WTC11 (cell line): ENCODE measurements at places on chromosomes 7 and 10. TPM values are rescaled to one million over a fixed set of nuclear protein-coding genes. Genes with fewer than 3 reads are reported as not detected.

GRCh38 chr7:57482-58255 is 134.7 kb upstream of the FAM20C start:
- peaks cover 36% of the 10 kb centered on the region for H3K4me1 ChIP-seq
- H3K27ac ChIP-seq, result no peak overlapping the region
- DNase-seq, result no peak
- no peak overlapping the region for H3K4me3 ChIP-seq
- no peaks in the 10 kb centered on the region for H3K27me3 ChIP-seq

DNA sequence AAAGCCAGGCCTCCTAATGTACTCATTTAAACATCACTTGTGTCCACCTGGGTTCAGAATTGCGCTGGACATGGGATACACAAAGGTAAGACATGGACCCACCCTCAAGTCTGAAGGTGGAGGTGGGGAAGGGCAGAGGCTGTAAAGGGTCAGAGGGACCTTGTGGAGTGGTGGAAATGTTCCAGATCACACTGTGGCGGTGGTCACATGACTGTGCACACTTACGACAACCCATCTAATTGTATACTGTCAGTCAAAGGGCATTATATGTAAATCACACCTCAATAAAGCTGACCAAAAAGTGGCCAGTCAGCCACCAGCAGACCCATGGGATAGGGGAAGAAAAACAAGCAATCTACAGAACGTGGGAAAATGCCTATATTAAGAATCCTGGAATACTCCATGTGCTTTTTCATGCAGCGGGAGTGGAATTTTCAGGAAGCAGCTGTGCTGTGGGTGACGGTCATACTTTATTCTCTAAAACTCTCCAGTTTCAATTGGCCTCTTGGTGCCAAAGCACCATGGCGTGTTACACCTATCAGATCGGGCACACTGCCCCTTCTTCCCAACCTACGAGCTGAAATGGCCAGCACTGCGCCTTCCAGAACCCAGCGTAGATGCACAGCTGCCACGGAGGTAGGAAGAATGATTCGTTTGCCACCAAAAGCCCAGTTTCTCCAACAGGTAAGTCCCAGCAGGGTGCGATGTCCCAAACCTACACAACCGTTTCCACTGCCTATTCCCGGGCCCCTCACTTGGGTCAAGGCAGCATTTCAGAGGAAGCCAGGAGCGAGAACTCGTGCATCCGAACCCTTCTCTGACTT is 69.8 kb downstream of the PRKAG2 start:
- H3K4me3 ChIP-seq, result no peak overlapping the region
- peaks cover 2% of the 10 kb centered on the region; the same call in 1 of the 2 replicates for H3K27me3 ChIP-seq
- no peaks in the 10 kb centered on the region for H3K4me1 ChIP-seq
- no peak for DNase-seq
- no peak overlapping the region for H3K27ac ChIP-seq
- no peaks in the 10 kb centered on the region for H3K36me3 ChIP-seq

DNA sequence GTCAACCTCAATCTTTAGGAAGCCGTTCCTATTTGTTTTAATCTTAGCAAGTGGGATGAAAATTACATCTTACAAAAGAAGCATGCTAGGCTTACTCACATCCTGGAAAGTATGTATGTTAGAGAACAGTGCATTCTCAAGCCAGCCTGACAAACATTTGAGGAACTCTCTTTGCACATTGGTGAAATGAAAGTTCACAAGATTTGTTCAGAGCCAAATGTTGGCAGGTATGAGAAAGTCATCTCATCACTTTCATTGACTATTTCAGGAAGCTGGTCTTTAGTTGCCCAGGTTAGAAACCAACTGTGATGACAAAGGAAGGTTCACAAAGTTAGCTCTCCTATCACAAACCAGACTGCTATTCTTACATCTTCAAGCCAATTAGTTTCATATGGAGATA is 57.1 kb downstream of the ABCB1 start:
- no peaks in the 10 kb centered on the region for H3K27me3 ChIP-seq
- no peak overlapping the region for H3K4me3 ChIP-seq
- no peak overlapping the region for H3K27ac ChIP-seq
- no peak for DNase-seq

- no peak overlapping the region for H3K4me3 ChIP-seq
- H3K4me1 ChIP-seq, result peaks cover 8% of the 10 kb centered on the region
- no peaks in the 10 kb centered on the region for H3K27me3 ChIP-seq
These were observed 350.1 kb downstream of the ETV1 start for GRCh38 chr7:13639396-13639795.

- H3K27me3 ChIP-seq, result peaks cover 4% of the 10 kb centered on the region; the same call in 1 of the 2 replicates
- no peaks in the 10 kb centered on the region for H3K36me3 ChIP-seq
- no peak overlapping the region for H3K27ac ChIP-seq
- peaks cover 8% of the 10 kb centered on the region; the same call in 1 of the 2 replicates for H3K4me1 ChIP-seq
- H3K4me3 ChIP-seq, result no peak overlapping the region
- DNase-seq, result no peak
These were observed 25.0 kb downstream of the ZNF365 start for GRCh38 chr10:62399211-62399610.

The UPK3B gene
- 1.4 to 3.6 TPM (median 3.2 TPM) in 3 replicates for total RNA-seq

The ALOX5 gene
- total RNA-seq, result 3.4 to 4.9 TPM (median 4.4 TPM) in 3 replicates
